Mesothelial cell of epicardium (in vitro differentiated cells): ENCODE measurements at places on chromosomes 1 and 21.

DNA sequence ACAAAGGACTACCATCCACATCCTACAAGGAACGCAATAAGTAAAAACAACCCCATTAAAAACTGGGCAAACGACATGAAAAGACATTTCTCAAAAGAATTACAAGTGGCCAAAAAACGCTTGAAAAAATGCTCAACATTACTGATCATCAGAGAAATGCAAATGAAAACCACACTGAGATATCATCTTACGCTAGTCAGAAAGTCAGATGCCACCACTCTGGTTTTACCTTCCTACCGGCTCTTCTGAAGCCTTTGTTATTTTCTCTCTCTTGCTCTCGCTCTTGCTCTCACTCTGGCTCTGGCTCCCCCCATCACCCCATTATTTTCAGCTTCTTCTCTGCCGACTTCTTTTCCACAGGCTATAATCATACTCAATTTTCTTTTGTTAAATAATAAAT is 38.8 kb downstream of the VPS45 start:
- no peak for DNase-seq

DNA sequence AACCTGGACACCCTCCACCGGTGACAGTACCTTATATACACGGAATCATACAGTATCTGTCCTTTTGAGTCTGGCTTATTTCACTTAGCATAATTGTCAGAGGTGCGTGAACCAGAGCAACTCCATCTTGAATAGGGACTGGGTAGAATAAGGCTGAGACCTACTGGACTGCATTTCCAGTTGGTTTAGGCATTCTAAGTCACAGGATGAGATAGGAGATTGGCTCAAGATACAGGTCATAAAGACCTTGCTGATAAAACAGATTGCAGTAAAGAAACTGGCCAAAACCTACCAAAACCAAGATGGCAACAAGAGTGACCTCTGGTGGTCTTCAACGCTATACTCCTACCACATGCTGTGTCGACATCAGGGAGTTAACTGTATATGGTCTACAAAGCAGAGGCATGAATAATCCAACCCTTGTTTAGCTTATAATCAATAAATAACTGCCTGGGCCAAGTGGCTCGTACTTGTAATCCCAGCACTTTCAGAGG is 1.4 kb upstream of the FDPS start:
- no peak for DNase-seq

DNA sequence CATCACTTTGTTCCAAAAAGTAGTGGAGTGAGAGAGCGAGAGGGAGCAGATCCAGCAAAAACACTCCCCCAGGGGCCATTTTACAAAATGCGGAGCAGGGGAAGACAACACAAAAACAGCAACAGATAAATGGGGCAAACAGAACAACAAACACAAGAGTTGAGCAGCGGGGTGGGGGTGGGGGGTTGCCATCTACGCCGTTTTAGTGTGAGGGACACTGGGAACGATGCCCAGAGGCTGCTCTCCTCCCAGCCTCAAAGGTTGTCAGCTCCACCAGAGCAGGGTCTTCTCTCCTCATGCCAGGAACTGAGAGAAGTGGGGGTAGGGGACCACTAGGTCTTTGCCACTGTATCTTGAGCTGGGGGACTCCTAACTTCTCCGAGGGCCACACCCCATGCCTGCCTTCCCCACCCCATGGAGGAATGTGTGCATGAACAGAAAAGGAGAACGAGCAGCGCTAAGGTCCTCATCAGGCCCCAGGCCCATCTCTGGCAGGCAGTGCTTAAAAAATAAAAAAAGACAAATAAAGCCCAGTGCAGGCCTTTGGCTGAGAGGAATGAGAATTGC is 1.3 kb upstream of the PBXIP1 start:
- DNase-seq: no peak

- no peak for DNase-seq
Observed at GRCh38 chr1:111201275-111202090, 1.0 kb upstream of the DENND2D start.

GRCh38 chr1:80994934-80995333 is 805.8 kb upstream of the ADGRL2 start:
- no peak for DNase-seq

GRCh38 chr1:207858806-207859205 is 52.1 kb downstream of the CD34 start:
- no peak for DNase-seq

DNA sequence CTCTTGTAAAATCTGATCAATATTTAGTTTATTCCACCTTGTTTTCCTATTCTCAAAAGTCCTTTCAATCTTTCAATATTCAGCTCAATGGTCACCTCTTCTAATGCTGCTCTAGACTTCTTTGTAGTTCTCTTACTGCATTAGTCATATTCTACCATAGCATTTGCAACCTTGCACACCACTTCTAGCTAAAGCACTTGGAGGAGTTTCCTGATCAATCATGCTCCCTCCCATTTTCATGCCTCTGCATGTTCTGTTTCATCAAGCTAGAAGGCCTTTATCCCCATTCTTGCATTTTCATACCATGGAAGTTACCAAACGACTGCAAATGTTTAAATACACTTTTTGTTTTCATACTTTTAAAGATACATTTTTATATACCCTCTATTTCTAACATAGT is 72.1 kb downstream of the SLC5A9 start:
- no peak for DNase-seq

GRCh38 chr1:173015629-173016028 is 35.1 kb downstream of the TNFSF18 start:
- DNase-seq: no peak

- DNase-seq: no peak
Observed at GRCh38 chr1:901108-901859, 22.4 kb upstream of the SAMD11 start.

- DNase-seq: no peak
Observed at GRCh38 chr1:117646007-117646811, 40.4 kb downstream of the TENT5C start.

GRCh38 chr1:176801514-176802020 is 338.6 kb downstream of the PAPPA2 start:
- DNase-seq: no peak

GRCh38 chr1:164709541-164710278 is 150.7 kb downstream of the PBX1 start:
- no peak for DNase-seq

GRCh38 chr1:12143631-12144155 is 23.1 kb upstream of the TNFRSF1B start:
- DNase-seq: no peak

GRCh38 chr1:168139070-168139469 is 2.3 kb upstream of the GPR161 start:
- no peak for DNase-seq

- DNase-seq: no peak
Observed at GRCh38 chr1:64542118-64542517, 72.2 kb downstream of the CACHD1 start.

- DNase-seq: no peak
Observed at GRCh38 chr1:117828201-117828600, 101.2 kb downstream of the GDAP2 start.

- no peak for DNase-seq
Observed at GRCh38 chr1:24803220-24803619, 58.0 kb downstream of the CLIC4 start.

DNA sequence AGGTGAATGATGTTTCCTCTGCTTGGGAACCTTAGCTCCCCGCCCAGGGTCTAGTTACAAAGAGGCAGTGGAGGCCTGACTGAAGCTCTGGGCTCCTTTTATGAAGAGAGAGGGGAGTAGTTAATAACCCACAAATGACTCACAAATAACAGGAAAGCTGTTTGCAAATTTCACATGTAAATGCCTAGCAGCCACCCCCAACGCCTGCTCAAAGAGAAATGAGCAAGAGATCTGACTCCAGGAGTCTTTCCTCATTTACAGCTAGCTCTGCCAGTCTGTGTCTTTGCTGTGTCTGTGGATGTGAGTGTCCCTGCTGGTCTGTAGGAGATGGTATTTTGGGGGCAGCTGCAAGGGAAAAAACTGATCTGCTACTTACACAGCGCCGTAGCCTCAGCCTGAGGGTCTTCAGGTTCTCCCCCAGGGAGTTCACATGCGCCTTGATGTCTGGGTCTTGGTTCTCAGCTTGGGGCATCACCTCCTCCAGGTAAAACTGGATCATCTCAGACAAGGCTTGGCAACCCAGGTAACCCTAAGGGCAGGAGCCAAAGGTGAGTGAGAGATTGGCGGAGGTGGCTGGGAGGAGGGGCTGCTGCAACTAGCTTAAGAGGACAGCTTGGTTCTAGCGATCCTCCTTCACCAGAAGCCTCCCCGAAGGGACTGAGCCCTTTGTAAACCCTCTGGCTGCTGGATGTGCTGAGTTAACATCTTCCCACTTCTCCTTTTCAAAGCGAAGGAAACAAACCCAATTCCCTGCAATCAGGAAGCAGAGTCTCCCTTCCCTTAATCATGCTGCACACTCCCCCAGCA is at the start of gene IL19:
IL19 (plus strand) TSS at position 243 of the 807 bp plus-strand sequence. CDS start 65,890 bp downstream, outside the sequence.
- DNase-seq: no peak

- no peak for DNase-seq
Observed at GRCh38 chr1:27109103-27109822, 45.7 kb downstream of the SLC9A1 start.

GRCh38 chr1:1109743-1110142 is 6.1 kb downstream of the C1orf159 start:
- no peak for DNase-seq

GRCh38 chr1:170241266-170241851 is 95.6 kb downstream of the NTMT2 start:
- no peak for DNase-seq

- DNase-seq: peak; percentile 38
Observed at GRCh38 chr1:203408486-203409481, 57.9 kb upstream of the FMOD start.

DNA sequence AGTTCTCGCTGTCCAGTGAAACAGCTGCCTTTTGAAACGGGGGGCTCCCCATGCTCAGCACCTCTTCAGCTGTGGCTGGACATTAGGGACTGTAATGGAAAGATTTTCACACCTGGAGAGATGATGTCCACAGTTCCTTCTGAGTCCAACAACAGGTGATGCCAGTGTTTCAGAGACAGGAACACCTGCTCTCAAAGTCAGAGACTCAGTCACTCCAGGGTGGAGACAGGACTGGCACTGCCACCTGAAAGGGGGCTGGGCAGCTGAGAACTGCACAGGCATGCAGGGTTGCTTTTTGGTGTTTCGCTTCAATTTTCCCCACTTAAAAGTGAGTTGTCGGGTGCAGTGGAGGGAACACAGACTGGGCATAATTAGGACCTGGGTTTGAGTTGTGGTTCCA is 124.8 kb downstream of the GALNT2 start:
- no peak for DNase-seq

- no peak for DNase-seq
Observed at GRCh38 chr1:202642619-202643291, 67.5 kb downstream of the SYT2 start.

DNA sequence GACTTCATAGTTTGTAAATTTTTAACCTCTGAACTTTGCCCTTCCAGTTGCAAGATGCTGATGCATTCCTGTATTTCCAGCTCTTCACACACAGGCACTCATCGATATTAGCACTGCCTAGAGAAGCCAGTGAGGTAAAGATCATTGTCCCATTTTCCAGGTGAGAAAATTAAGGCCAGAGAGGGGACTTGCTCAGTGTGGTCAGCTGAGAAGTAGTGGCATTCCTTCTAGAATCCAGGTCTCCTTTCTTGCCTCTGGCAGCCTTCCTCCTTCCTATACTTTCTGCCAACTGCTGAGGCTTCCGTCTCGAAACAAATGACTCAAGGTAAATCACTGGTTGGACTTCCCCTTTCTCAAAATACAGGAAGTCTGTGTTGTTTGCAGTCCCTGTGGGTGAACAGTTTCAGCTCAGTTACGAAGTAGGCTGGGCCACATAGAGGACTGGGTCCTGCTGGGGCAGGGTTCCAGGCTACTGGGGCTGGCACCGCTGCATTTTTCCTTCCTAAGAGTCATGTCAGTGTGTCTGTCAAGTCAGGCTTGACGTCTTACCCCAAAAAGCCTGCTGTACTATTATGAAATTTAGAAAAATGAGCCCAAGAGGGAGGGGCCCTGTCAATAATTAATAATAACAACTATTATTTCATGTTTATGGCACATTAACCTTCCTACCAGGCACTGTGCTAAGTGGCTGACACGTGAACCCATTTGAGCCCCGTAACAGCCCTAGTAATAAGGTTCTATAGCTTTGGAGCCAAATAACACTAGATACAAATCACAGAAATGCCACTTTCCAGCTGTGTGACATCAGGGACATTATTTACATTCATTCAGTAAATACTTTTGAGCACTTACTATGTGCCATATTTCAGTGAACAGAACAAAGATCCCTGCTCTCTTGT is 16.6 kb upstream of the RNF19B start:
- no peak for DNase-seq

GRCh38 chr1:178168536-178168935 is 74.6 kb downstream of the RASAL2 start:
- no peak for DNase-seq
